Iris pigment epithelial cell (primary cell): ENCODE measurements at places on chromosomes 3 and 15.

DNA sequence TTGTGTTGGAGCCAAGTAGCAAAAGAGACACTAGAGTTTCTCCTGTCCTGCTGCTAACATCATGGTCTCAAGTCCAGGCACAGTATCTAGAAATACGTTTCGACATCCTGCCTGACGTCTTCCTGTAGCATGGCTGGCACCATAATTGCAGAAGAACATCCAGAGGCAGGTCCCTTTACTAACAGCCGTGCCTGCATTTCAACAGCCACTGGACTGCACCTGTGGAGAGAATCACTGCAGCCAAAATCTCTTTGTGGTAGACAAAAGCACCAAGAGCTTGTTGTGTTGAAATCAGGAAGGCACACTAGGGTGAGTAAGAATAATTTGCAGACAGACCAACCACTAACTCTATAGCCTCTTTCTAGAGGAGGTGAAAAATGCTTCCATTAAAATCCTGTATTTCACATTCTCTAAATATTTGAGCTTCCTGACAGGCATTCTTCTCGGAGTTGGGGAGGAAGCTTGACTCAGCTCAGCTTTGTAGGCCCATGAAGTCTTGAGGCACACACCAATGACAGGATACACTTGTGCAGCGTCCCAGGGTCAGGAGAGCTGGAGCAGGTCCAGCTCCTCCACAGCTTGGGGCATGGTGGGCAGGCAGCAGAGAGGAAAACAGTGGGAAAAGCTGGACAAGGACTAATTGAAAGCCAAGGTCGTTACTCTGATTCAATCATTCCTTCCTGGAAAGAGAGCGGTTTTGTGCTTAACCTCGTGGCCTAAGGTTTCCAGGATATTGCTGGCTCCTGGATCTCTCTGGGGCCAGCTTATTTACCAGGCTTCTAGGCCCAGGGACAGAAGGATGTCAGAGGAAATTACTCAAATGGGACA is 244.9 kb downstream of the FAM43A start:
- peak; percentile 83 for DNase-seq

GRCh38 chr15:64701051-64701450 is 74.3 kb downstream of the RBPMS2 start:
- no peak for DNase-seq

DNA sequence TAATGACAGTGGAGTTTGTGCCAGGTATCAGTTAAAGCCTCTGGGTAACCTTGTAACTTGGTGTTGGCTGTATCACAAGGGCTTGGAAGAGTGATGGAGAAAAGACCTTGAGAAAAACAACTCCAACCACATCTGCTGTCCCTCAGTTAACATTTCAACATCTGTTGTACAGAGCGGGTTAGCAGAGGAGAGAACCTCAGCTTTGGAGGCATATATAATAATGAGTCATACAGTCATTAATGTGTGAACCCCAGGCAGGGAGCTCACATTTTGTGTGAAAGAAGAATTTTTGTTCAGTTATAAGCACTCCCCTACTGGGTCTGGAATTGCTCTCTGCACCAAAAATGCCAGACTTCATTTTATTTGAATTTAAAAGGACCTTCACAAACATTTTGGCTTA is 439.5 kb downstream of the PDCD6IP start:
- no peak for DNase-seq

DNA sequence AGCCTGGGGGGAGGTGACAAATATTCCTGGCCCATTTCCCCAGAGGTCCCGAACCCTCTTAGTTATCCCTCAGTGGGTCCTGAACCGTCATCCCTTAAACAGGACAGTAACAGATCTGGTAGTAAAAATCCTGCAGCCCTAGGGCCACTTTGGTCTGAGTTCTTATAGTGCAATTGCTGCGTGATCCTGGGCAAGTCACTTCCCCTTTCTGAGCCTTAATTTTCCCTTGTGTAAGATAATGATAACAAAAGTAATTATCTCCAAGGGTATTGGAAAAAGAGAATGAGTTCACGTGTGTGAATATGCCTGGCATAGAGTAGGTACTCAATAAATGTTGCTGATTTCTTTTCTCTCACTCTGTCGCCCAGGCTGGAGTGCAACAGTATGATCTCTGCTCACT is 2.9 kb upstream of the JAGN1 start:
- DNase-seq: no peak

GRCh38 chr3:17655743-17656142 is 86.7 kb downstream of the TBC1D5 start:
- DNase-seq: no peak

DNA sequence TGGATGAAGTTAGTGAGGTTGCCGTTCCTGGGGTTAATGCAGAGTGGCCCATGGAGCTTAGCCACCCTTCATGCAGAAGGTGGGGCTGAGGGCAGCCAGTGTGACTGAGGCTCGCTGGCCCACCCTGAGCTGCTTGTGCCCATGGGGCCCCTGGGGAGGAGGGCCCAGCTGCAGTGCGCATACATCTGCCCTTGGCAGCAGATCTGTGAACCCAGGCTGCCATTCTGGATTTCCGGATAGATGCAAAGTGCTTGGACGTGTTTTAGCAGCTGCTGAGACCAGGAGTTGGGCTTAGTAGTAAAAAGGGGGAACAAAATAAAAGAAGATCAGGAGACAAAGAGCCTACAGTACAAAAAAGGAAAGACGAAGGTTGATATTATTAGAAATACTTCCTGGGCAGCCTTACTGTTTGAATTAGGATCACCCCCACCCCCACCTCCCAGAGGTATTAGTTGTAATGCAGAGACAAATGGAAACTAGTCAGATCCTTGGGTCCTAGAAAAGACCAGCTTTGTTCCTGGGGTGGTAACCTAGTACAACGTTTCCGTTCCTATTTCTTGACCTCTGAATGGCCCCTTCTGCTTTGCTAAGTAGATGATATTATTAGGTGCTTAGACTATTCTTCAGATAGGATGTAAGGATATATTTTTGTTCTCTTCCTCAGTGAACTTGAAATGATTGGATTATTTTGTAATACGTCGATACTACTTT is 70.2 kb downstream of the IGF1R start:
- DNase-seq: no peak

DNA sequence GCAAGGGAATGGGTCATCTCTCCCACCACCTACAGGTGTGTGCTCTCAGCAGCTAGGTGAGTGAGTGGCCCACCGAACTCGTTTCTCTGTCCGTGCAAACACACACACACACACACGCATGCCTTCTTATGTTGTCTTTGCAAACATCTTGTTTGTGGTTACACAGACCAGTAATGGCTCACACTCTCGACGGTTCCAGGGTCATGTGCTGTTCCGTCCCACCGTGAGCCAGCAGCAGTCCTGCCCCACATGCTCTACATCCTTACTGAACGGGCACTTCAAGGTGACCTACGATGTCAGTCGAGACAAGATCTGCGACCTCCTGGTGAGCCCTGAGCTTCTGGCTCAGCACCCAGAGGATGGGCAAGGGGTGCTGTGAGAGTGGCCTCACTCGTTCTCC is 4.3 kb downstream of the ITIH1 start:
- no peak for DNase-seq

- peak; percentile 33 for DNase-seq
These were observed 3.8 kb downstream of the BHLHE40 start for GRCh38 chr3:4982773-4983738.

GRCh38 chr3:196216089-196216564 is at the start of gene SLC51A:
Gene SLC51A (plus strand): TSS chr3:196216534. CDS start chr3:196216713, 179 bp downstream.
- DNase-seq: no peak

- DNase-seq: peak; percentile 65
These were observed 734.2 kb upstream of the ALCAM start for GRCh38 chr3:104632521-104632920.

- peak; percentile 96 for DNase-seq
These were observed 101.7 kb upstream of the TPM1 start for GRCh38 chr15:62940755-62941361.

DNA sequence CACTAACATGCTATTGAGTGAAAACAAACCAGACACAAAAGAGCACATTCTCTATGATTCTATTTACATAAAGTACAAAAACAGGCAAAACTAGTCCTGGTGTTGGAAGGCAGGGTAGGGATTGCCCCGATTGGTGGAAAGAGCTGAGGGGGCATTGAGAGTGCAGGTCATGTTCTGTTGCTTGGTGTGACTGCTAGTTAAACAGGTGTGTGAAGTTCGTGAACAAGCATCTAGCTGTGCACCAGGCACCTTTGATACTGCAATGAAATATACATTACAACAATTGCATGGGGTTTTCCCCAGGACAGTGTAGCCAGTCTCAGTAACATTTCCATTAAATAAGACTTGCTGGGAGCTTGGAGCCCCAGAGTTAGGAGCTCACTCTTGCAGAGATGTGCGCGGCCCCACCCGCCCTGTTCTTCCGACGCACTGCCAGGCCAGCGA is 26.3 kb upstream of the THRB start:
- no peak for DNase-seq

- no peak for DNase-seq
These were observed 220.8 kb downstream of the ZNF621 start for GRCh38 chr3:40745381-40746106.

DNA sequence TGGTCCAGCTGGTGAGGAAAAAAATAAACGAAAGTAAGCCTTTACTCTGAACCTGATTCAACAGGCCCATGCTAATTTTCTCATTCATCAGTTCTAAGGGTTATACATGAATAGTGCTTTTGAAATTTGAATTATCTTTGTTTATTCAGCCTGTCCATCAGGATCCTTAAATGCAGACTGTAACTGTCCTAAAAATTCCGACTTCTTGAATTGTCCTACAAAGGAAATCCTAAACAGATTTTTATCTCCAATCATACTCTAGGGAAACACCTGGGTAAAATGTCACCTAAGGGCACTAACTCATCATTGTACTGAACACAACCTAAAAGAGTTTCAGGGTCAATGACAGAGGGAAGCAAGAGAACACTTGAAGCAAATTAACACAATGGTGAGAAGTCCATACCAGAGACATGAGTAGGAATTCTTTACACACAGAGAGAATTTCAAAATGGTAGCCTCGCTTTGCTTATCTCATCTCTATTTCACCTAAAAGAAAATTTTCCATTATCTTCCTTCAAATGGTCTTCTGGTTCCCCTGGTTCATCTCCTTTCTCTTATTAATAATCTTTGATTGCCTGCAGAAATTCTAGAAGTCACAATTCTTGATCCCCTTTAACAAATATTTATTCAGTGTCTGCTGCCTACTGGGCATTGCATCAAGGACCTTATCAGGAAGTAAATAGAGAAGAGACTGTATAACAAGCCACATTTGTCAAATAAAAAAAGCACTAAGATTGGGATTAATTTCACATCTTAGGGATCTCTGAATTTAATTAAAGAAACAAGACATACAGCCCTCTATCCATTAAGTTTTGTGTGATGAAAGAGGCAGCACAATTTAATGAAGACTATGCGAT is 182.7 kb downstream of the MEIS2 start:
- DNase-seq: no peak
